ENCODE measurements at places on chromosomes 2 and 18. TPM values are rescaled to one million over a fixed set of nuclear protein-coding genes. Genes with fewer than 3 reads are reported as not detected.

DNA sequence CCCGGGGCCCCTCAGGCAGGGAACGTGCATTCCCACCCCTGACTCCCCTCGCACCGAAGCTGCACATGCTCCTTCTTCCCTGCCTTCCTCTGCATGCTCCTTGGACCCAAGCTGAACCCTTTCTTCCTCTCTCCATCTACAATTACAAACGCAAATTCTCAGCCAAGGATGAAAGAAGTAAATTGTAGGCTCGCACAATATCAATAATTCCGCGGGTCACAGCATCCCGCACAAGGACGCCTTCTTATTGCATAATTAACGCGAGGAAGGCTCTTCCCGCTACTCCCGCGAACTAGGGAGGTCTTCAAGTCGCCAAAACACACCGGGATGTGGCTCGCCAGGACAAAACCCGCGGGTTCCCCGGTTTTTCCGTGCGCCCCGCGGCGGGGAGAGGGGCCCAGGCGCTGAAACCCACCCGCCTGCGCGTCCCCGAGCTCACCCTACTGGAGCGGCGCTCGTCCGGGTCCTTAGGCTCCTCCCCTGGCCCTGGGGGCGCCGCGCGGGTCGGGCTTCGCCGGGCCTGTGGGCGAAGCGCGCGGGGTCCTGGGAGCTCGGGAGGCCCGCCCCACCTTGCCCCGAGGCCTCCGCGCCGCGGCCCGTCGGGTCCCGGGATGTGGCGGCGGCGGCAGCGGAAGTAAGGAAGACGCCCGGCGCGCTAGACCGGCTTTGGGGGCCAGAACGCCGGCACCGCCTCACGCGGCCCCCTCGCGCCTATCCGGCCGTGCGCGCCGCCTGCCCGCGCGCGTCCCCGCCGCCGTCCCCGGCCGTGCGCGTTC lies at the start of gene CHST10:
CHST10 (minus strand) TSS at position 734 of the 776 bp plus-strand sequence. CDS start 10,993 bp downstream, outside the sequence.
- DNase-seq, result peak; percentile 97

DNA sequence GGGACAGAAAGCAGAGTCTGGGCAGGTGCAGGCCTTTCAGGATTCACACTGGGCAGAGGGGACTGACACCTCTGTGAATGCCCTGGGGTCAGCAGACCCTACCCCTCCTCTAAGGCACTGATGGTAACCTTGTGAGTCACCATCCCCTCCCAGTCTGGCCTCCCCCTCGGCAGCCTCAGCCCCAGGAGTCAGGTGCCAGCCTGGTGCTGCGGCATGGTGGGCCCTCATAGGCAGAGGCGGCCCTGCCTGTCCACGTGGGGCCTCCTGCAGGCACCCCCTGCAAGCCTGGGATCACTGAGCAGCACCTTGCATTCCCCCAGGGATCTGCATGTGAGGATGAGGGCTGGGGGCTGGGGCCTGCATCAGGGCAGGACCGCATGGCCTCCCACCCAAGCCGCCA lies 4.8 kb upstream of the GPR17 start:
- DNase-seq, result no peak

Gene PRKAG3
- total RNA-seq, result under 0.01 TPM

- no peak for DNase-seq
Observed at GRCh38 chr2:118568700-118569099, 278.7 kb downstream of the EN1 start.

Gene NTSR2
- not detected for total RNA-seq

- DNase-seq, result no peak
Observed at GRCh38 chr2:225895126-225895525, 495.6 kb downstream of the NYAP2 start.

GRCh38 chr2:36555789-36556188 lies 42.2 kb downstream of the FEZ2 start:
- DNase-seq, result no peak

- DNase-seq, result no peak
Observed at GRCh38 chr2:39541011-39541930, 104.2 kb upstream of the MAP4K3 start.

DNA sequence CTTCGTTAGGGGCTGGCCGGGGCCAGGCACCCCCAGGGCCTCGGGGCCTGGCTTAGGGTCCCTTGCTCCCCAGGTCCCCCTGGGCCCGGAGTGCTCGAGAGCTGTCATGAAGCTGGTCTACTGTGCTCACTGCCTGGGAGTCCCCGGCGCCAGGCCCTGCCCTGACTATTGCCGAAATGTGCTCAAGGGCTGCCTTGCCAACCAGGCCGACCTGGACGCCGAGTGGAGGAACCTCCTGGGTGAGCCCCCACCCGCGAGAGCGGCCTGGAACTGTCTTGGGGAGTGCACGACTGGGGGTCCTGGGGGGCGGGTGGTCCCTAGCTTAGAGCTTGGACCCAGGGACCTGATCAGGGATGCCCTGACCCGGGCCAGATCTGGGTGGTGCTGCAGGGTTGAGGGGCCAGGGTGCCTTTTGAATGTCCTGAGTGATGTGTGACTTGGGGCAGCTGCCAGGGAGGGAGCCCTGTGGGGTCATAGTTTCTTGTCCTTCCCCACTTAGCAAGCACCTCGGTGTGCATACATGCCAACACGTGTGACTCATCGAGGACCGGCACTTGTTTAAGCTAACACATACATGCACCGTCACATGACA lies 27.9 kb downstream of the GPC1 start:
- DNase-seq, result peak; percentile 92

GRCh38 chr2:59858540-59858939 lies 694.9 kb downstream of the BCL11A start:
- no peak for DNase-seq

DNA sequence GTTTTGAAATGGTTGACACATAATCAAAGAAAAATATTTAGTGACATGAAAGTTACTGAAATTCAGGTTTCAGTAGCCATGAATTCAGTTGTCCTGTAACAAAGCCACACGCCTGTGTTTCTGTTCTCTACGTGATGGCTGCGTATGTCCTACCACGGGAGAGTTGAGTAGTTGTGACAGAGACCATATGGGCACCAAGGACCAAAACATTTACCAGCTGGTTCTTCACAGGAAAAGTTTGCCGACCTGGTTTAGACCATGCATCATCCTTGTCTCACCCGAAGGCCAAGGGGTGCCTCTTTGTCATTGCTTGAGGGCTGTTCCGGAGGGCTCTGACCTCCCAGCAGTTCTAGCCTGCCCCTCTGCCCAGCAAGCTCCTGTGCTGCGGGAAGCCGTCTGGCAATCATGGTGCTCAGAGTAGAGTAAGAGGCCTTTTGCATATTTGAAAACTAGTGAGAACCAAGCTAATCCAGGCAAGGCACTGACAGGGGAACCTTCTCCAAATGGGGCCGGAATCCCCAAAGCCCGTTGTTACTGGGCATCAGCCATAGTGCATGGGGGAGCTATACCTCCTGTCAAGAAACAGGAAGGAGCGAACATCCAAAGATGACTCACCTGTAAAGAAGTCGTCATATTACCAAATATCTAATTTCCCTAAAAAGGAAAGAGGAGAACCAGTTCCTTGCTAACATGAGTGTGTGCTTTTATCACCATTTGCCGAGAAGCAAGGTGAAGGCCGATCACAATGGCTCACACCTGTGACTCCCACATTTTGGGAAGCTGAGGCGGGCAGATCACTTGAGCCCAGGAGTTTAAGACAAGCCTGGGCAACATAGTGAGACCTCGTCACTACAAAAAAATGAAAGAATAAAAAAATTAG lies 92.6 kb upstream of the RAB12 start:
- peak; percentile 46 for DNase-seq

Gene MYO3B
- total RNA-seq, result 0.36 TPM

Gene L3MBTL4
- 0.88 TPM for total RNA-seq

- no peak for DNase-seq
Observed at GRCh38 chr2:62923242-62923641, 127.4 kb upstream of the OTX1 start.

Gene PLGLB2
- total RNA-seq, result 3.2 TPM

Gene ACOXL
- total RNA-seq, result not detected

GRCh38 chr2:235611349-235611748 lies 117.5 kb downstream of the AGAP1 start:
- no peak for DNase-seq

DNA sequence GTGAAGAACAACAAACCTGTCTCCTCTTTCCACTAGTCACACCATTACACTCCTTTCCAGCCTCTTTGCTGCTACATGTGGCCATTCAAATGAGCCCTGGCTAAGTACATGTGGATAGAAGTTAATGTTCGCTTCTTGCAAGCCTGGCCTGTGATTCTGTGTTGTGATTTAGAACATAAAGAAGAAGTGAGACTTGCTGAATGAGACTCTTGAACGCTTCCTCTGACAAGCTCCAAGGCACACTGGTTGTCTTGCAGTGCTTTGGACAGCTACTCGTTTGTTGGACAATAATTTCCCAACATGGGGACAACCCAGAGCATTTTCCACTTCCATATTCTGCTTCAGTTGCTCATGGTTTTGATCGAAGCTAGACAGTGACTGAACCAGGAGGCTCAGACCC lies 57.3 kb downstream of the CCDC74A start:
- DNase-seq, result no peak
